Activated CD4-positive, CD25-positive, alpha-beta regulatory T cell treated with anti-CD3 and anti-CD28 coated beads, Interleukin-2, amount 50 U/mL, for 72 hours (primary cell): ENCODE measurements at places on chromosomes 2 and 18.
A peak's percentile ranks its signal among the peaks of the same experiment; 100 is the strongest.

DNA sequence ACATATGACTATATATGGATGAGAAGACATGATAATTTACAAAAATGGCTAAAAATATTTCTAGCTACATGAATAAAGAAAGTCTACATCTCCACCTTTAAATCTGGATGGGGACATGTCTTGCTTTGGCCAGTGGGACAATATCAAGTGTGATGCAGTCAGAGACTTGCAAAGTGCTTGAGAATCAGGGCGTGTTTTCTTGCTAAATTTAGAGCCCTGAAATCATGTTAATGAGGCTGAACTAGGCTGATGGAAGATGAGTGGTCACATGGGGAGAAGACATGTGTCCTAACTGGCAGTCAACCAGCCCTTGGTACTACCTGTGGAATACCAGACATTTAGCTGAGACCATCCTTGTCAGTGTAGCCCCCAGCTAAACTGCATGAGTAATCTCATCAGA is 278.5 kb upstream of the RGPD4 start:
- no peak for DNase-seq

DNA sequence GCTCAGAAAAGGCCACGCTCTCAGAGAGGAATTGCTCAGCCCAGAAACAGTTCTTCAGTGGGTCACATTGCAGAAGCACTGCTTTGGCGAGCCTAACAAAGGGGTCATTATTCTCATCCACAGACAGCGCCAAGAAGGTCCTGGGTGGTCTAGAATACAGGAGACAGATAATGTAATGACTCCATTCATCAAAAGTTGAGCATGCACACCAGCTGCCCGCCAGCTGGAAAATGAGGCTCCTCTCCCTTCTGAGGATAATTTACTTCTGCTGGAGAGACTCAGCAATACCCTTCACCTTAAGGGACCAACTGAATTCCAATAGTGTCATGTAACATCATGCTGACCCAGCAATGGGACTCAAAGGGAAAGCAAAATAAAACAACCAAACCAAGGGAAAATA is 79.9 kb downstream of the TRIB2 start:
- no peak for DNase-seq

GRCh38 chr2:231527091-231527395 is 3.2 kb downstream of the NMUR1 start:
- DNase-seq = no peak

DNA sequence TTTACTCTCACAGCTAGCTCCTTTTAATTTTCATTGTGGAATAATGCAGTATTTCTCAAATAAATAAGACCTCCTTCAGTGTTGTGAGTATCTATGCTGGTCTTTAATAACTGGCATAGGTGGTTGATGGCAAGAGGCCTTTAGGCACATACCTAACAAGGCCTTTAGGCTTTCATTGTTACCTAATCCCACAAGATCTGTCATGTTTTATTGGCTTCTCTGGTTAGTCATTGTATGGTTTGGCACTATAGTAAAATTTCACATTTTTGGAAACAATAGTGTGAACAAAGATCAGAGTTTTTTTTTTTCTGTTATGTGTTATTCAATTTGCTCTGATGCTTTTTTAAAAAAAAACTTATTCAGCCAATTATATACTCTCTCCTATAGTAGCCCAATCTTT is 89.8 kb upstream of the NEUROD1 start:
- no peak for DNase-seq

GRCh38 chr2:132811148-132811915 is 141.3 kb upstream of the LYPD1 start:
- no peak for DNase-seq

GRCh38 chr2:224151680-224152310 is 112.7 kb upstream of the SERPINE2 start:
- DNase-seq = no peak

GRCh38 chr18:21270453-21270852 is 28.4 kb downstream of the GREB1L start:
- no peak for DNase-seq

DNA sequence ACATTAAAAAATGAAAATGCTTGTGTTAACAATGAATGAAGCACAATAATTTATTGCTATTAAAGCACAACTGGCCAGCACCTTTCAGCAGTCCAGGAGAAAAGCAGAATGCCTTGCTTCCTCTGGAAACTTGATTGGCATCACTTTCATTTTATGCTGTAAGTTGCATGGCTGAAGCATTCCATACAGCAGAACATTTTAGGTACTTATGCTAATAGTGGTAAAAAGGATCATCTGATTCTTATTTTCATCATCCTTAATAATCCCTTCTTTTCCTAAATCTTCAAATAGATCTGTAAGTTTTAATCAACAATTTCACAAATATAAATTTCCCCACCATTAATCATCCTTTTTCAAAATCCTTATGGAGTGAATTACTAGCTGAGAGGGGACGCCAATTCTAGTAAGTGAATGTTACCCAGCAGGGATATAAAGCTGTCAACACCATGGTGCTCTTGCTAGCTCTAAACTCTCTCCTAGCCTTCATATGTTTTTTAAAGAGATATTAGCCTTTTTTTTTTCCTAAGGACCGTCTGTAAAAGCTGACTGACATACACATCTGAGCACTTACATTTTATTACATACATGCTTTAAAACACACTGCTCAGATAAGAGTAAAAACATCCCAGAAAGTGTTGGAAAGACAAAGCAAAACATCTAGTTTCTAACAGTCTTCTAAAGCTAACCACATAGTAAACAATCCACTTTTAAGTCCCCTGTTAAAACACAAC is 5.3 kb downstream of the SATB2 start:
- DNase-seq = no peak

DNA sequence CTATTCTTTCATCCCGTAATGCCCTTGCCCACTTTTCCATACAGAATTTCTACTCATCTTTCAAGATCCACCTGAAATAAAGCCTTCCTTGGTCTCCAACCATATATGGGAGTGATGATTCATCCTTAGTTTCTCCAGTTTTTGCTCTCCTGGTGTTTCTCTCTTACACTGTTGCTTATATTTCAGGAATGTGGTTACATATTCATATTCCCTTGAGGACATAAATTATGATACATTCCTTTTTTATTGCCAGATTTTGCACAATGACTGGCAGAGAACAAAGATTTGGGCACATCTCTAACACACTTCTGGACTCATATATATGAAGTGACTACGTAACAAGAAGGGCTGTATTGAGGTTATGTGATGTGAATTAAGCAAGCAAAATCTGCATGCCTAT is 1573.4 kb upstream of the NXPH2 start:
- no peak for DNase-seq

DNA sequence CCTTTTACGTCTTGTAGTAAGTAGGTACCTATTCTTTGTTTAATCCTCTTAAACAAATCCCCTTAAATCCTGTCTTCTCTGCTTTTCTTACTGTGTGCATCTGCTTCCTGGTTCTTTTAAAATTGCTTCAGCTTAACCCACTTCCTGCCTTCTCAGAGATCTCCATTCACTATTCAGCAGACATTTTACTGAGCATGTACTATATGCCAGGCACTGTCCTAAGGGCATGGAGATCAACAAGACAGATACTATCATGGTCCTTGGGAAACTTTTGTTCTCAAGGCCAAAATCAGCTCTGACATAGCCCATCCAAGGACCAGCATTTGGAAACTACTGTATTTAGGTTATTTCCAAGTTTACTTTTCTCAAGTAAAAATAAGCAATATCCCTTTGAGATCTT is 227.5 kb downstream of the TPGS2 start:
- DNase-seq = no peak

DNA sequence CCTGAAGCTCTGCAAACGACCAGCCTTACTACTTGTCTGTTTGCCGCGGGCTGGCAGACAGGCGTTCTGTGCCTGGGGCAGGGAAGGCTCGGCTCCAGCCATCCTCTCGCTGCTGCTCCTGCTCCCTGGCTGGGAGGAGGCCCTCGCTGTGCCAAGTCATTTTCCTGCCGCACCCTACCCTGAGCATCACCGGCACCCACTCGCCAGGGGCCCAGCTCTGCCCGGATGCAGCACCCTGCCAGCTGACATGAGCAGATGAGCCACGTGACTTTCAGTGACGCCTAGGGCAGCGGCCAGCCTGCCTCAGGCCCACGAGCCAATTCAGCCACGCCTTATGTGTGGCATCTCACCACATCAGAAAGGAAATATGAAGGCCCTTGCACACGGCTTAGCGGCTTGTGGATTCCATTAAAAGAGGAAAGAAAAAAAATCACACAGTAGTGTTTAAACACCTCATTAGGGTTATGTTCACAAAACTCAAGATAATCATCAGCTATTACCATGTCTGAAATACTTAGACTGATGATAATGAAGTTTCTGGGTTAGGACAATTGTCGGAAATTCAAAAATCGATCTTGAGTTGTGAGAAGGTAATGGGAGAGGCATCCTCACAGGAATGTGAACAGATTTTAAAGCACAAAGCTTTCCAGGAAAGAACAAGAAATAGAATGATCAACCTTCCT is 250.5 kb downstream of the TWIST2 start:
- DNase-seq = no peak

DNA sequence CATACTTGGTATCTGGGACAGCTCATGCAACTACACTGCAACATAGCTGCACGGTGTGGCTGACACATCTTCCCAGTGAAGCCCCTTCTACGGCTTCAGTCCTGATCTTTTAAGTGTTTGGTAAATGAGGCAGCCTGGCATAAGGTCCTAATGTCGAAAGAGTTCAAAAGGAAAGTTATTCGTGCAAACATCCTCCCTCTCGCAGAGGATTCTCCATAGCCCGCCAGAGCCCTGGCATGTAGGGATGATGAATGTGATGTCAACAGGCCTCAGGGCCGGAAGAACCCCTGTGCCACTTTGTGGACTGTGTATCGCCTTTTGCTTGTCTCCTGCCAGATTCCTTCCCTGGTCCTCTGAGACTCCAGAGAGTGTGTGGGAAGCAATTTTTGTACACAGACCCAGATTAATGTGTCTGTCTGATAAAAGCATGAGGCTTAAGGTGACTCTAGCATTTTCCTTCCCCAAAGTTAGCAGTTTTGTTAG is 88.5 kb downstream of the SOCS6 start:
- no peak for DNase-seq

DNA sequence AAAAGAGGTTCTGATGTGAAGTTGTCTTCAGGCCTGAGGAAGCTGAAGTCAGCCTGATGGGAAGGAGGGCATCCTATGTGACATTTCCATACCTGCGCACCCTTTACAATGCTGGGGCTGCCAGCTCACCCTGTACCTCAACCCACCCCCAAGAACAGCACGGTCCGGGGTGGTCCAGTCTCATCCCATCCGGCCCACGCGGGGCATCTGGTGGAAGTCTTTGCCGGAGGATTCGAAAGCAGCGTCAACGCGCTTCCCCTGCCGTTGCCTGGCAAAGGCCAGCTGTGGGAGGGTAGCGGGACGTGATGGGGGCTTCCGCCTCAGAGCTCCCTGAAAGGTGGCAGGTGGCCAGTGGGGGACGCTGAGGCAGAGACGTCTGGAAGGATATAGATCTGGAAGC is 113.6 kb upstream of the ANKRD30BL start:
- no peak for DNase-seq

- DNase-seq = no peak
These were observed 300.0 kb downstream of the PDE11A start for GRCh38 chr2:177772529-177772928.

- DNase-seq = no peak
These were observed 81.4 kb upstream of the PKDCC start for GRCh38 chr2:41966431-41966893.

- DNase-seq = peak; percentile 81
These were observed 46.1 kb upstream of the PLB1 start for GRCh38 chr2:28449488-28450395.

DNA sequence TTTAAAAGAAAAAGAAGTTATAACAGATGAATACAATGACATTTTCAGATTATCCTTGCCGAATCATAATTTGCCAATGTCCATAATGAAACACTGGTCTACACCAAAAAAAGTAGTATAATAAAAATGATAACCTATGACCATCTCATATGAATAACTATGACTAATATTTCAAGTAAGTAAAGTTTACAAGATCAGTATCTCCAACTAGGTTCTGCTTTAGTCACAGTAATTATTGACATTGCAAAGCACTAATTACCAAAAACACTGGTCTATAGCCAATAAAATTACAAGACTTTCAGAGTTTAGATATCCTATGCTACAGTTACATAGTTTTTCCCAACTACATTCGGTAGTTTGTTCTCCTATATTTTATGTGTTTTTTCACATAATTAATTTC is 136.7 kb downstream of the MEMO1 start:
- no peak for DNase-seq

- DNase-seq = no peak
These were observed 110.9 kb upstream of the FOSL2 start for GRCh38 chr2:28281739-28282138.
